ENCODE measurements at places on chromosomes 7 and 10. TPM values are rescaled to one million over a fixed set of nuclear protein-coding genes. Genes with fewer than 3 reads are reported as not detected.

DNA sequence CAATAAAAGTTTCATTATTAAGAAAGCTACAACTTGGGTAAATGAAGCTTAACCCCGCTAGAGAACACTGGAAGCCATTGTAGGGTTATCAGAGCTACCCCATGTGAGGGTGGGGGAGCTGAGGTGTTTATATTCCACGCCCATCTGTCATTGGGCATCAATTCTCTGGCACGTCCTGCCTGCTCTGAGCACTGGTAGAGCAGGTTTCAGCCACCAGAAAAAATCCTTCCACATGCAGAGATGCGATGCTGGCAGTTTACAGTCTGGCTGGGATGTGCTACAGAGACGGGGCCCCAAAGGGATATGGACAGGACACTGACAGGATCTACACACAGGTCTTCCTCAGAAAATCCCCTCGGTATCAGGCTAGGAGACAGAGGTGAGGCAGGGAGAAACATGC is 15.9 kb upstream of the RAPGEF5 start:
- DNase-seq, result no peak

- peak; percentile 34 for DNase-seq
These were observed 40.4 kb upstream of the ABCB5 start for GRCh38 chr7:20574784-20575720.

GRCh38 chr10:1739751-1740150 is 2.4 kb upstream of the ADARB2 start:
- DNase-seq, result no peak

Gene CNTNAP2
- not detected for polyA plus RNA-seq

Gene FOXP2
- 0.25 TPM for polyA plus RNA-seq

- DNase-seq, result no peak
These were observed 49.4 kb upstream of the LRRN3 start for GRCh38 chr7:111041577-111041976.

Gene PTPN20
- polyA plus RNA-seq, result 6.6 TPM

Measured in heart left ventricle (tissue), 16 donors.